ENCODE measurements at places on chromosomes 11 and 22.
A peak's percentile ranks its signal among the peaks of the same experiment; 100 is the strongest.

DNA sequence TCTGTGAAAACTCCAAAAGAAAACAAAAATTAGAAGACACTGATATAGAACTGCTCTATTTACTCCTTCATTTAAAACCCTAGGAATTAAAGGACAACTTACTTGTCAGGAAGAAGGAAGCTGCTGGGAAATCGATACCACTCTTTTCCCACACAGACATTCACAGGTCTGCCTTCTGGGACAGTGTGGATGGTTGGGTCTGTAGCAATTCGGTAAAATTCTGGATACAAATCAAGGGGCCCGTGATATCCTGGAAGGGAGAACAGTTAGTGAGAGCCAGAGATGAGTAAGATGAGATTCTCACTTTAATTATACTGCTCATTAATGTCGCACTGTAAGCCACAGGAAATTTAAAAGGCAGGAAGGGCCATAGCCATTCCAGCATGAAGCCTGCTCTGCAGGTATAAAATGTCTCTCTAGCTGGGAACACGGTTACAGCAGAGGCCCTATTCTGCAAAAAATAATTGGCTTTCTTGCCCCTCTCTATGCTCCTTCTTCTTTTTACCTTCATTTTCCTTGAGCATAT lies 34.0 kb downstream of the ALG9 start:
- no peak for DNase-seq

DNA sequence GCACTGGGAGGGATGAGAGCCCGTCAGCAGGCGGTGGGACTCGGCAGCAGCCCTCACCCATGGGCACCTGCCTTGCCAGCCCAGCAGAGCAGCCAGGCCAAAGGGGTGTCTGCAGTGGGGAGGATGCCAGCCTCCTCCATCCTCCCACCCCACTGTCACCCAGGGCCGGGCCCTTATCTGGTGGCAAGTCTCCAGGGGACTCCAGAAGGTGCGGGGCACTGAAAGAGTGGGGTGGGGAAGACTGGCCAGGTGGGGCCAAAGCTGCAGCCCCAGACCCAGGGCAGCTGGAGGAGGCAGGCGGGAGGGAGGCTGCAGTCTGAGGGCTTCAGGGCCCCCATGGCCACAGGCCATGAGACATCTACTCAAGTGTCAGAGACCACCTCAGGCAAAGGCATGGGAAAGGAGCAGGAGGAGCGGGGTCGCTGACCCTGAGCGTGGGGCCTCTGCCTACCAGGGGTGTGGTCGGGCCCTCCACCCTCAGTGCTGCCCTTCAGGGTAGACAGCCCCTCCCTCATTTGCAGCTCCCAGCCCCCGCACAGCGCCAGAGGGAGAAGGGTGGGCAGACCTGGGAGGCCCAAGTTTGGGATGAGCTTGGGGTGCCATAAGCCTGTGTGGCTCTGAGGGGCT lies 3.5 kb downstream of the DGCR6L start:
- DNase-seq = peak; percentile 2

GRCh38 chr22:27113211-27113635 lies 455.8 kb downstream of the MIAT start:
- no peak for DNase-seq

- DNase-seq = no peak
Measured at GRCh38 chr22:44405661-44406060, 92.4 kb downstream of the RTL6 start.

GRCh38 chr22:17429516-17429915 lies 60.3 kb downstream of the CECR2 start:
- no peak for DNase-seq

- no peak for DNase-seq
Measured at GRCh38 chr11:20087118-20087521, 73.2 kb downstream of the DBX1 start.

DNA sequence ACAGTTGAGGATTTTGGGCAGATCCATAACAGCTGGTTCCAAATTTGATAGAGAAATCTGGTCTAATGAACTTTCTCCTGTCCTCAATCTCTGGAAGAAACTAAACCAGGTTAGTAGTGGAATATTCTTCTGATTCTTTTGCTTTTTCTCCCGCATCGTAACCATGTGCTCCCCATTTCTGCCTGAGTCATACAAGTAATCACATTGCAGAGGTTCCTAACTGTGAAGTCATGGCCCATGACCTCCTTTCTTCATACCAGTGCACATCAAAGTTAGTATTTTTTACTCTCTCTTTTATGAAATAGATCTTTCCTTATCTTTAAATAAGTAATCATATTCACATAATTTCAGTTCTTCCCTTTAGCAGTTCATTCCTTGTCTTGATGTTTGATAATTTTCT lies 249.0 kb downstream of the DYNC2H1 start:
- no peak for DNase-seq

DNA sequence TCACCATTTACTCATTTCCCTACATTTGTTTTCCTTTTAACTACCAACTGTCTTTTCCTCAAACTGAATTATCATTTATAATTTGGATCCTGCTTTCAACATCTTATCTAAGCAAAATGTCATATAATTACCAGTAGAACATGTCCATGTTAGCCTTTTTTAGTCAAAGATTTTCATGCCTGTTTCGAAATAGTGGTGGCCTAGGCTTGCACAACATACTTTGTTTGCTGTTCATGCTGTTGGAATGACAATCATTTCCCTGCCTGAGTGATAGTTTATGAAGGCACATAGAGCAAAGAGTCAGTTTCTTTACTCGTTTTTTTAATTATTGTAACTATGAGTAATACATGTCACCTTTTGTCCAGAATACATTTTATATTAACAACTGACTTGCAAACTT lies 144.3 kb upstream of the ANO3 start:
- no peak for DNase-seq

DNA sequence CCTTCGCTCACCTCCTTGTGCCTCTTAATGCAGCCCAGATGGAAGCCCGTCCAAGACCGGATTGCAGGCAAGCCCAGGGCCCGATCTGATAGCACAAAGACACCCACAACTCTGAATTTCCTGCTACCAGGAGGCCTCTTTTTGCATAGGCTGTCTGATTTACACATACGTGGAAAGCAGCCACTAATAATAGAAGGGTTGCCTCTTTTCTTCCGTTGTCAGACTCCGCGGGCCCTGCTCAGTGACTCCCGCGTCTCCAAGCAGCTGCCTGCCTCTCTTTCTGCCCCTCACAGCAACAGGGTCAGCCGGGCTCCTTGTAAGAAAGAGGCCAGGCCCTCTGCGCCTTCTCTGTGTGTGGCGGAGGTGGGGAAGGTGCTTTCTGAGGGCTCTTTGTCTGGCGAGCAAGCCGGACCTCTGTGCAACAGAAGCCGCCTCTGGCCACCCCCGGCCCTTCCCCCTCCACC lies 26.7 kb downstream of the FLI1 start:
- no peak for DNase-seq

Measured in SK-N-DZ (cell line).